SHP77 treated with DMSO at 0.1 percent for 48 hours (cell line): ENCODE measurements at places on chromosomes 3 and 15.
A peak's percentile ranks its signal among the peaks of the same experiment; 100 is the strongest.

GRCh38 chr3:62553811-62554210 is 180.5 kb upstream of the FEZF2 start:
- no peak for DNase-seq

DNA sequence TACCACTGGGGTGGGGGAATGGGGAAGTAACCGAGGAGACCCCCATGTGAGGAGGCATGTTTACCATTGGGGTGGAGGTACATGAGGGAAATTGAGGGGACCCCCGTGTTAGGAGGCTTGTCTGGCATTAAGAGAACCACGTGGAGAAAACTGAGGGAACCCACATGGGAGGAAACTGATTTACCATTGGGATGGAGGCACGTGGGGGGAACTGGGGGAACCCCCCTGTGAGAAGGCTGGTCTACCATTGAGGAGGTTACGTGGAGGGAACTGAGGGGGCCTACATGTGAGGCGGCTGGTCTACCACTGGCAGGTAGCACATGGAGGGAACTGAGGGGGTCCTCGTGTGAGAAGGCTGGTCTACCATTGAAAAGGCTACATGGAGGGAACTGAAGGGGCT is 159.4 kb downstream of the FBLN2 start:
- DNase-seq: no peak

GRCh38 chr3:107699682-107700081 is 176.9 kb downstream of the BBX start:
- DNase-seq: no peak

GRCh38 chr15:43125100-43125661 is 8.2 kb upstream of the TMEM62 start:
- DNase-seq: no peak

DNA sequence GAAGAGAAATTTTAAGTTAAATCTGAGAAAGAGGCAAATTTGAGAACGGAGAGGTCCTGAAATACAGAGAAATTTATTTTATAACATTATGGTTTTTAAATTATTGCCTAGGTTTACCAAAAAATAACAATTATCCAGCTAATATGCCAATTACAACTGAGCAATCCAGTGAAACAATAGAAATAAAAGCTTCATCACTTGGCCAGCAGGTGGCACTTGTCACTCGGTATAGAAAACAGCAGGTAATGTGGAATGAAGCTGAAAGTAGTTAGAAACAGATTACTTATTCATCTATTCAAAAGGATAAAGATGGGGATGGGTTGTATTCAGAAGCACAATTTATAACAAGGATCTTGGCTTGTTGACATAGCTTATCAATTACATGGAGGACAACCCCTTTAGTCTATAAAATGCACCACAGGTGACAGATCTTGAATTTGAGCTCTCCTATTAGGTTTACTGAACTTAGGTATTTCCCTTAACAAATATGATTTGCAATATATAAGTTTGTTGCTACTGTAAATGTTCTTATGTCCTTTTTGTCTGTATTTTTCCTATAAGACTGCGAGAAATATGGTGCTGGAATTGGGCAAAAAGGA is 70.1 kb upstream of the GUCA1C start:
- peak; percentile 21 for DNase-seq

DNA sequence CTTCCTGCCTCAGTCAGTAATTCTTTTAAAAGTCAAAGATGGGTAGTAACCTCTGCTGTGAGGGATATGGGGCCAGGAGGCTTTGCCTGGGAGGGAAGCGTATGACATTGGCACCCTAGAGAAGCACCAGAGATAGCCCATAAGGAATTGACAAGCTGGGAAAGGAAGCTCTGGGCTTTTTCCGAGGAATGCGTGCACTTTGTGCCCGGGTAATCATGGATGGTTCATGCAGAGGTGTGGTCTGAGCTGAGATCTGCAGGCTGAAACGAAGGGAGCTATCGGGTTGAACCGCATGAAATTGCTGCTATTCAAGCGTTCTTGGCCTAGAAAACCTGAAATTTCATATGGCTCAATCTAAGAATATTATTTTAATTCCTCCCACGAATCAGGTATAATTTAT is 127.7 kb upstream of the TLE3 start:
- no peak for DNase-seq

DNA sequence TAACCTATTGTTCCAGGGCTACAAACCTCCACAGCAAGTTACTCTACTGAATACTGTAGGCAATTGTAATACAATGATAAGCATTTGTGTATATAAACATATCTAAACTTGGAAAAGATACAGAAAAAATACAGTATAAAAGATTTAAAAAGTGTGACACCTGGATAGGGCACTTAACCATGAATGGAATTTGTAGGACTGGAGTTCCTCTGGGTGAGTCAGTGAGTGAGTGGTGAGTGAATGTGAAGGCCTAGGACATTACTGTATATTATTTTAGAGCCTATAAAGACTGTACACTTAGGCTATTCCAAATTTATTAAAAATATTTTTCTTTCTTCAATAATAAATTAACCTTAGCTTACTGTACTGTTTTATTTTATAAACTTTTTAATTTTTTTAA is 38.4 kb upstream of the SLC25A36 start:
- DNase-seq: no peak

- DNase-seq: no peak
Measured at GRCh38 chr15:74785194-74786032, 3.5 kb downstream of the CSK start.

DNA sequence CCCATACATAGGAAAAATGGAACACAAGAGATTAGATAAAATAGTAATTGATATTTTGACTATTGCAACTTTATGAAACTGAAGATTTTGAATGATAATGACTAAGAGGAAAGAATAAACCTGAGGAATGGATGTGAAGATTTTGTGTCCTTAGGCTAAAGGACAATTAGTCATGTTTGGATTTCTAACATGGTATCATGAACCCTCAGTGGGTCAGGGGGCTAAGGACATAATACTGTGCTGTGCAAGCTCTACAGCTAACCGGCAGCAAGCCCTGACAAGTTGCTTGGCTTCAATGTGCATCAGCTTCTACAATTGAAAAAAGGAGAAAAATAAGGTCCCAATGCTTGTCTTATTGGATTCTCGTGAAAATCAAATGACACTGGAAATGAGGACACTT is 491.0 kb downstream of the MECOM start:
- no peak for DNase-seq

DNA sequence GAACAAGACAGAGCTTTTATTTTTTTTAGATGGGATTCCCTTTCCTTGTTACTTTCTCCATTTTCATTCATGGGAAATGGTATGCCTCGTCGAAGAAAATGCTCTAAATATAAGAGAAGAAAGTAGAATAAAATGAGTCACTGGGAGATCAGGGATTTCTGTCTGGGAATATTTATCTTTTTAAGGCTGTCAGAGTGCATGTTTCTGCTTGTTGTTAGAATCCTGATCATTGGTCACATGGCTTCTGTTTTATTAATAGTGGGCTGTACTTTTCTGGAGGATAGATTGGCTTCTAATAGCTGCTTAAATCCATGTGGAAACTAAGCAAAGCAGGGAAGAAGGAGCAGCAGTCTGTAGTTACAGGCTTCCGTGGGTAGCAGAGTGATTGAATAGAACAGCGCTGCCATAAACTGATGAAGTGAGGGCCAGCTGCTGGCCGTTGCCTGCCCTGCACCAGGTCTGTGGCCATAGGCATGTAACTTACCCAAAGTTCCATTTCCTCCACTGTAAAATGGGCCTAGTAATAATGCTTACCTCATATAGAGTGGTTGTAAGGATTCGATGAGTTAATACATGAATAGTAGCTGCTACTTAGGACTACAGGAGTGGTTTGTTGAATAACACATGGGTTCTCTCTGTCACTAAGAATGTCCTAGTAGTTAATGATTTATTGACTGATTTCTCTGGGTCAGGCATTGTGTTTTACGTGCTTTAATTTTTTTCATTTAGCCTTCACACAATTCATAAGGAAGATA is 289.9 kb downstream of the SATB1 start:
- no peak for DNase-seq

GRCh38 chr3:14564741-14565140 is 24.6 kb upstream of the GRIP2 start:
- no peak for DNase-seq

- DNase-seq: no peak
Measured at GRCh38 chr3:196321162-196321561, 3.1 kb upstream of the DYNLT2B start.

DNA sequence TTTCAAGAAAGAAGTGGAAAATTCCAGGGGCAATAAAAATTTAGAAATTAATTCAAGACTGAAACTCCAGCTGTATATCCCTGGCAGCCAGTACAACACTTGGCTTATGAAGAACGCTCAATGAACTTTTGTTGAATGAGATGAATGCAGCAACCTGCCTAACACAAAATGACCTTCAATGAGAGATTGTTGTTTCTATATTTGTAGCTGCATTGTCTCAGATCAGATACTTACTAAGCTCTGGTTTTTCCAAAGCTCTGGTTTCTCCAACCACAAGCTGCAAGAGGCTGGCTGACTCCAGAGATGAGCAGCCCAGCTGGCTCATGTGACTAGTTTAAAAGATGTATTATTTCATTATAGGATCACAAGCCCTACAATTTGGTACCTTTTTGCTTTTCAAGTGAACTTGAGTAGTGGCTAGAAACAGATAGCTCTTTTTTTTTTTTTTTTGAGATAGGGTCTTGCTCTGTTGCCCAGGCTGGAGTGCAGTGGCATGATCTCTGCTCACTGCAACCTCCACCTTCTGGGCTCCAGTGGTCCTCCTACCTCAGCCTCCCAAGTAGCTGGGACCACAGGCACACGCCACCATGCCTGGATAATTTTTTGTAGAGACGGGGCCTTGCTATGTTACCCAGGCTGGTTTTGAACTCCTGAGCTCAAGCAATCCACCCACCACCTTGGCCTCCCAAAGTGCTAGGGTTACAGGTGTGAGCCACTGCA is 57.4 kb downstream of the UMPS start:
- DNase-seq: no peak

DNA sequence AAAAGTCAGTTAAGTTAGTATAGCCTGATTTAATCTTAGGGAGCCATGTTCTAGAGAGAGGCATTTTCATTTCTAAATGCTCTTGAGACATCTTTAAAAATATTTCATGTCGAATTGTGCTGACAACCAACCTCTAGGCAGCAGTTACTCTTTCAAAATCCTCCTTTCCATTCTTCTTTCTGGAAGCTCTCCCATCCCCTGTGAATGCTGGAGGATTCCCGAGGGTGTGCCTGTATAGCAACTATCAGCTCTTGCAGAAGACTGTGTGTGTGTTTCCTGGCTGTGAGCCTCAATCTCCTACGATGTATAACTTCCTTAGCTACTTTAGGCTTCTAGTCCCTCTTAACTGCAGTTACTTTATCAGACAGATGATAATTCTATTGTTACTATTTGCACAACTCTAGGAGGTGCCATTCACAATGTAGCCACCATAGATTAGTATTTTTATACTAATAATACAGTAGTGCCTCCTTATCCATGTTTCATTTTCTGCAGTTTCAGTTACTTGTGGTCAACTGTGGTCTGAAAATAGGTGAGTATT is 250.3 kb downstream of the EDEM1 start:
- DNase-seq: no peak

GRCh38 chr3:45874677-45875346 is 11.5 kb upstream of the CCR9 start:
- DNase-seq: no peak

DNA sequence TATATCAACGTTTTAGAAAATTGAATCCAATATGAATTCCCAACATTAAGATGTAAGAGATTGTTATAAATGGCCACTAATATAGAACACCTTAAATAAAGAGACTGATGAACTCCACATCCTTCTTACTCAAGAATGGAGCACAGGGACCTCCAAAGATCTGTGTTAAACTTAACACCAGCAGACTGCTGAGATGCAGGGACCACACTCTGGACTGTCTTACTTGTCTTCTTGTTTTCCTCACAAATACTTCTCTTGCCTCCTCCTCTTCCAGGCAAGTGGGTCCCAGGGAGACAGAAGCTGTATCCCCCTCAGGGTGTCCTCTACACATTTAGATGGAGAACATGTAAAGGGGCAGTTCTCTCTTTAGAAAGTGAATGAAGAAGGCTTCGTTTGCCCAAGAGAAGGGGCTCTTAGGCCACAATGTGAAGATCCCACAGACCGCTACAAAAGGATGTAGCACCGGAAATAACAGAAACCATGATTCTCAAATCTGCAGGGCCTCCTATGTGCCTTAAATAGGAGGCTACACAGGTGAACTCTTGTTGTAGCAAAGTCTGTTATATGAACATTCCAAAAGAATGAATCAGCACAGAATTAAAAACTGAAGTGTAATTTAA is 52.2 kb downstream of the SATB1 start:
- DNase-seq: no peak
